Left renal pelvis (tissue), 4 donors: ENCODE measurements at places on chromosomes 16 and 17. TPM values are rescaled to one million over a fixed set of nuclear protein-coding genes. Genes with fewer than 3 reads are reported as not detected.

DNA sequence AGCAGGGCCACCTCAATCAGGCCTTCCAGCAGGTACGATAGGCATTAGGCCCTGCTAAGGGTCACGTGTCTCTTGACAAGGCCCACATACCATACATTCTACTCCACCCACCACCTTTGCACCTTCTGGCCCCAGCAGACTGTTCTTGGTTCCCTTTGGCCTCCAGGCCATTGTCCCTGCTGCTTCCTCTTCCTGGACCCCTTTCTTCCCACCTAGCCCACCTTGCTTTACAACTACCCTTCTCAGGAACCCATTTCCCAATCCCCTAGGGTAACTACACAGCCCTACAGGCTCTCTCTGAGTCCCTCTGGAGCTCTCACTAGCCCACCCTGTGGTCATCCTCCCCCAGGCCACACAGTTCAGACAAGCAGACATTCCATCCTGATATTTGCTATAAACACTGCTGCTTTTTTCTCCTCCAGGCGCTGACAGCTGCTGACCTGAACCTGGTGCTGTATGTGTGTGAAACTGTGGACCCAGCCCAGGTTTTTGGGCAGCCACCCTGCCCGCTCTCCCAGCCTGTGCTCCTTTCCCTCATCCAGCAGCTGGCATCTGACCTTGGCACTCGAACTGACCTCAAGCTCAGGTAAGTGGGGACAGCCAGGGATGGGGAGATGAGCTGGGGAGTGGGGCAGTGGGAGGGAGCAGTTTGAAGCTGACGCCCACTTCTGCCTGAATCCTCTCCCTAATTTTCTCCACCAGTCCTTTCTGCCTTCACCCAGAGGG, 1.4 kb upstream of the NRN1L start:
- DNase-seq: no peak

The PRR11 gene
- 17.2 TPM for polyA plus RNA-seq

DNA sequence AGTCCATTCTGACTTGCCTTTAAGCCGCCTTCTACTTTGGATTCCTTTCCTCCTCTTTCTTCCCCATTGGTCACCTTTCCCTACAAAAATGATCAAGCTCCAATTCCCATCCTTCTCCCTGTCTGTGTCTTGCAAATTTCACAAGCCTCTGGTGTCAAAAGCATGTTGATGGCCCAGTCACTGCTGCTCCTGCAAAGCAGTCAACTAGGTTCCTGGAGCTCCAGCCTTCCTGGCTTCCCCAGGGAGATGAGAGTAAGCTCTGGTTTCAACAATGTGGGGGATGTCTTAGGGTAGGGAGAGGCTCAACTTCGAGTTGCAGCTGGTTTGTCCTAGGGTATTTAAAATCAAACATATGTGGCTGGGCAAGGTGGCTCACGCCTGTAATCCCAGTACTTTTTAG, 36.1 kb upstream of the HELZ start:
- DNase-seq: no peak

DNA sequence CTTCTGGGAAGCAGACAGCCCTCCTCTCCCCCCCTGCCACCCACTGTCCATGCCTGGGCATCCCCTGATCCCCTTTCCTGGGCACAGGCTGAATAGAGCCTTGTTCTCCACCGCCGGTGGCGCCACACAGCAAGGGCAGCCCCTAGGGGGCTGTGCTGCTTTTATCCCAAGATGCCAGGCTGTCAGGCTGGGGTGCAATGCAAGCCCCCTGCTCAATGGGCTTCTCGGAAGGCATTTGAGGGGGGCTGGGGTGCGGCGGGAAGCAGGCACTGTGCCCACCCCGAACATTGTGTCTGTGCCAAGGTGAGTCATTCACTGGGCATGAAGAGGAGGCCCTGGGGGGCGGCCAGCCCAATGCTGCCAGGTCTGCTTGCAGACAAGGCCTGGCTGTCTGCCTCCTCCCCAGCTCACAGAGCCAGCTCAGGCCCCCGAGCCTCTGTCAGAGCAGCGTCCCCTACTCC, 1.5 kb upstream of the GFAP start:
- no peak for DNase-seq

The SLC6A4 gene
- polyA plus RNA-seq: 1.6 TPM

DNA sequence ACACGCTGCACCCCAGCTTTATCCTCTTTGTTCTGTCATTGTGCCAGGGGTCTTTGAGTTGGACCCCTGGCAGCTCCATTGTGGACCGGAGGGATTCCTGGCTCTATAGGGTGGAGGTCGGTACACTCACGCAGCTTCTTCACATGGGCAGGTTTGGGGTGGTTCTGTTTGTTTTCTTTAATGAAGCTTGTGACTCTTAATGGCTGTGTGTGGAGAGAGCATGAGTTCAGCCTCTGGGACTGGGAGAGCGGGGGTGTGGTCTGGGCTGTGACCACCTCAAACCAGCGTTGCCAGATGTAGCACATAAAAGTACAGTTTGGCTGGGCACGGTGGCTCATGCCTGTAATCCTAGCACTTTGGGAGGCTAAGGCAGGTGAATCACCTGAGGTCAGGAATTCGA, 21.2 kb upstream of the NAGLU start:
- DNase-seq: no peak

GRCh38 chr16:73179705-73180331, 131.9 kb upstream of the ZFHX3 start:
- no peak for DNase-seq

- no peak for DNase-seq
Measured at GRCh38 chr17:58643147-58643546, 48.7 kb downstream of the TEX14 start.

GRCh38 chr16:85037721-85038120, 10.1 kb downstream of the KIAA0513 start:
- DNase-seq: no peak

The PLK1 gene
- 19.4 TPM for polyA plus RNA-seq

The ATMIN gene
- polyA plus RNA-seq: 46.9 TPM

- no peak for DNase-seq
Measured at GRCh38 chr17:7646457-7646856, 4.3 kb upstream of the ATP1B2 start.

The TOX3 gene
- 36.0 TPM for polyA plus RNA-seq

The ZNF646 gene
- 10.3 TPM for polyA plus RNA-seq

The SCIMP gene
- polyA plus RNA-seq: 2.0 TPM

The NOS2 gene
- 1.6 TPM for polyA plus RNA-seq

The MAPT gene
- polyA plus RNA-seq: 8.6 TPM

The SLC6A2 gene
- 0.16 TPM for polyA plus RNA-seq

DNA sequence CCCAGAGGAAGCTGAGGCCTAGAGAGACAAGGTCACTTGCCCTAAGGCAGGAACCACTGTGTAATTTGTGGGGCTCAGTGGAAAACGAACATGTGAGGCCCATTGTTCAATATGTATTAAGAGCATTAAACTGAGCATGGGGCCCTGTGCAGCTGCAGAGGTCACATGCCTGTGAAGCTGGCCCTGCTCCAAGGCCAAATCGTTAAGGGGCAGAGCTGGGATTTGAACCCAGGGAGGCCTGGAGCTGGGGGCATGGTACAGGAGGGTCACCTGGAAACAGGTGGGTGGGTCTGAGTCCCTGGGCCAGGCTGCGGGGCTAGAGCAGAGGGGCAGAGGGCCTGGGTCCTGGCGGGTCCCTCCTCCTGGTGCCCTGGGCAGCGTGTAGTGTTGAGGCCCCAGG, 19.7 kb downstream of the C16orf74 start:
- no peak for DNase-seq

The TBC1D26 gene
- 0.30 TPM for polyA plus RNA-seq

The COX6A2 gene
- 0.79 TPM for polyA plus RNA-seq

The ZNF385C gene
- 9.3 TPM for polyA plus RNA-seq

The CDR2L gene
- polyA plus RNA-seq: 7.4 TPM

The LPO gene
- polyA plus RNA-seq: 0.26 TPM

GRCh38 chr17:41581366-41582060, 5.2 kb downstream of the KRT14 start:
- no peak for DNase-seq

DNA sequence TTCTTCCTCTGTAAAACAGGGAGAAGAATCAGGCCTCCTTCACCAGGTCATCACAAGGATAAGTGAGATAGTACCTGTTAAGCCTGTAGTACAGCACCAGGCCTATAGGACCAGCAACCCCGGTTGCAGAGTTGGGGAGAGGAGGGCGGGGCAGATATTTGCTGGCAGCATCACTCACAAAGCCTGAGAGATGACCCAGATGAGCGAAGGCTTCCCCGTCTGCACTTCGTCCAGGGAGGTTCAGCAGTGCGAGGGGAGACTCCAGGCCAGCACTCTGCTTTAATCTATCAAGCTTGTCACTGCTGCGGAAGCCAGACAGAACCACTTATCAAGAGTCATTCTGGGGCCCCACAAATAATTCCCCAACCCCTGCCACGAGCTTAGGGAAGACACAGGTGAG, 15.8 kb upstream of the RBBP6 start:
- no peak for DNase-seq

DNA sequence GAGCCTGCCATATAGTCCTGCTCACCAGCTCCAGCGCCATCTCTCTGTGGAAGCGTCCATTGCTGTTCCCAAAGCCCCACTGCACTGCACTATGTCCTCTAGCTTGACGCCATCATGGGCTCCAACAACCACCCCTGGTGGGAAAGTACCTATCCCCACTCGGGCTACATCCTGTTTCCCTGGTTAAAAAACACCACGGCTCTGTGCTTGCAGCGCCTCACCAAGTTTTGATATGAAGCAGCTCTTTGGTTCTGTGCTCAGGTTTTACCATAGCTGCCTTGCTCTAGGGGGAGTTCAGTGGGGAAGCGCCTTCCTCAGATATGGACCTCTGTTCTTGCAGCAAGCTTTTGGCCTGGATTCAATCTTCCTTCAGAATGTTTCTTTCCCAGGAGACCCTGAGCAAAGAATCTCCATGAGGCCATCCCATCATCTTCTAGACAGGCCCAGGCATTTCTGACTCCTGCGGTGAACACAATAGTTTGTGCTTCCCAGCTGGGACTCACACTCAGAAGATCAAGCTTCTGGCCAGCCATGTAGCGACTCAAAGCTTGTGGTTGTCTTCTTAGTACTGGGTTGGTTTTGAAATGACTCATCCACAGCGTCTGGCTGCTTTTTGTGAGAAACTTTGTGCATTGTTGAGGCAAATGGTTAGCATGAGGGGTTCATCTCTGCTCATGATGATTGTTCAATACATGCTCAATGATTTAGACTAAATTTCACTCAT, 39.5 kb downstream of the DYNLRB2 start:
- no peak for DNase-seq

DNA sequence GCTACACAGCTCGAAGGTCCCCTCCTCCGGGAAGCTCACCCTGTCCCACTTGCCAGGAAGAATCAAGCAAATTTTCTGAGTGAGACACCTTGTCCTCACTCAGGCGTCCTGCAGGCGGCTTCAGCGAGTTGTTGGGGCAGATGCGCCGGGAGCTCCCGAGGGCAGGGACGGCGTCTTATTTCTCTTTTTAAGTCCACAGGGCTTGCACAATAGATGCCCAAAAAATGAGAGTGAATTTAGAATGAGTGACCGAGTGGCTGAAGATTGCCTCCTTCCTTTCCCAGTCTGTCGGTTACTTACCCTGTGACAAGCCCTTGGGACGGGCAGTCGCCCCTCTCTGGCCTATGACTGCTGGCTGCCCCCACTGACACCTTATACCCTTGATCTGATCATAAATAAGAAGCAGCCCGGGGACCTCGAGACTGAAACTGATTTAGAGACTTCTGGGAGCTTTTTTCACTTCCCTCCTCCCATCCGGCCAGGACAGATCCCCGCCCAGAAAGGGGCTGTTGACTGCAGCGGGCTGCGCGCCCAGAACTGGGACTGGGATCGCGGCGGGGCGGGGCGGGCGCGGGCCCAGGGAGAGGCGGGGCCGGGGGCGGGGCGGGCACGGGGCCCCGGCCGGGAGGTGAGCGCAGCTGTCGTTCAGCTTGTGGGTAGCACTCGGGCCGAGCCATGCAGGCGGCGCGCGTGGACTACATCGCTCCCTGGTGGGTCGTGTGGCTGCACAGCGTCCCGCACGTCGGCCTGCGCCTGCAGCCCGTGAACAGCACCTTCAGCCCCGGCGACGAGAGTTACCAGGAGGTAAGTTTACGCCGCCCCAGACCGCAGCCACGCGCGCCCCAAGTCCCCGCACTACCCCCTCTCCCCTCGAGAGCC, at the start of gene TTYH2:
TSS of gene TTYH2 (plus strand) at position 659 of the 879 bp plus-strand sequence. CDS start at position 676, 17 bp downstream.
- no peak for DNase-seq

The TBC1D3G gene
- polyA plus RNA-seq: not detected

GRCh38 chr17:70098030-70098429, 23.0 kb downstream of the KCNJ16 start:
- no peak for DNase-seq

DNA sequence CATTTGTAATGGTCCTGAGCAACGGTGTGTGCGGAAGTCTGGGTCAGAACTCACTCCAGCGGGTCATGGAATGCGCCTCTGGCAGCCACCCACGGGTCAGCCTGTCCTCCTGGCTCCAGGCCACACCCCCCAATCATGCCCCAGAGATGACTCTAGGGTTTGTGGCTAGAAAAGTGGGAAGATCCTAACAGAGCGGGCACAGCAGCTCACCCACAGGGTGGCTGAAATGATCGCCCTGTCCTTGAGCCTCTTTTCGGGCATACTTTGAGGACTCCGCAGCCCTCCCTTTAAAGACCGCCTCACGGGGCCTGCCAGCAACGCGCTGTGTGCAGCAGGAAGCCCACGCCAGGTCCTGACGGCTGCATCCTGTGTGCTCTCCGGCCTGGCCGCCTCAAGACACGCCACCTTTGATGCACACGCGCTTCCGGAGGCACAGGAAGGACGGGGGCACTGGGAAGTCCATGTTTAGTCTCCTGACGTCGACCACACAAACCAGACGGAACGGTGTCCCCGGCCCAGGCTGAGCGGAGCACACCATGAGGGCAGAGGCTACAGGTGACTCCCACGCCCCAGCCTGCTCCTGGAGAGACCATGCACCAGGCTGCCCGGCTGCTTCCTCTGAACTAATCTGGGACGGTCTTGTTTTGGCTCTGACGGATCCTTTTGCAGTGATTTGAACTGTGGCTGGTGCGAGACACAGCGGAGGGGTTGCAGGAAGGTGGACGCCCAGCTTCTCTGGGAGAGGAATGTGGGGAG, 92.9 kb downstream of the TBC1D16 start:
- no peak for DNase-seq

- DNase-seq: no peak
Measured at GRCh38 chr17:81012574-81013447, 21.2 kb downstream of the CHMP6 start.

The SCNN1G gene
- polyA plus RNA-seq: 0.78 TPM

- DNase-seq: no peak
Measured at GRCh38 chr17:40950176-40950575, 12.7 kb upstream of the KRT23 start.

DNA sequence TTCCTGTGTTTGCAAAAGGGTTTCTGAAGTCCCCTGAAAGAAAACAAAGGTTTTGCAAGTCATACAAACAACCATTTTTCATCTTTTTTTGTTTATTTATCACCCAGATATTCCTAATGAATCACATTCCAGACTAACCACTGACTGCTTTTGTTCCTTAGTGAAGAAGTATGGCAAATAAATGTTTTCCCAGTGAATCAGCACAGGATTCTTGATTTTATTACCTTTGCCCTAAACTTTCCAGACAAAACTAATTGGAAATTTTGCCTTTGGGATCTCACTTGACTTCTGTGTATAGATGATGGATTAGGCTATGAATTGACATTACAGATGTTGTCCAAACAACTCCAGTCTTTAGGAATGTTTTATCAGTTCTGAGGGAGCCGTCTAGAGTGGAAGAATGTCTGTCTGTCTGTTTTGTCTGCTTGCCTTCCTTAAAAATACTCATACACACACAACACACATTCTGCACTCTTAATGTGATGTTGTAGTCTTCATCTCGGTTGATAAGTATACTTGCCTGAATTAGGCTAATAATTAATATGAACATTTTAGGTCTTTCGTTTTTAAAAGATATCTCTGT, 48.9 kb downstream of the VMP1 start:
- no peak for DNase-seq

- DNase-seq: no peak
Measured at GRCh38 chr17:6139447-6139832, 69.3 kb downstream of the WSCD1 start.
